ENCODE measurements at places on chromosomes 3 and 15. TPM values are rescaled to one million over a fixed set of nuclear protein-coding genes. Genes with fewer than 3 reads are reported as not detected.

- ATAC-seq, result no peak
These were observed 22.1 kb downstream of the TYRO3 start for GRCh38 chr15:41581110-41581509.

The AHSG gene
- not detected for total RNA-seq

DNA sequence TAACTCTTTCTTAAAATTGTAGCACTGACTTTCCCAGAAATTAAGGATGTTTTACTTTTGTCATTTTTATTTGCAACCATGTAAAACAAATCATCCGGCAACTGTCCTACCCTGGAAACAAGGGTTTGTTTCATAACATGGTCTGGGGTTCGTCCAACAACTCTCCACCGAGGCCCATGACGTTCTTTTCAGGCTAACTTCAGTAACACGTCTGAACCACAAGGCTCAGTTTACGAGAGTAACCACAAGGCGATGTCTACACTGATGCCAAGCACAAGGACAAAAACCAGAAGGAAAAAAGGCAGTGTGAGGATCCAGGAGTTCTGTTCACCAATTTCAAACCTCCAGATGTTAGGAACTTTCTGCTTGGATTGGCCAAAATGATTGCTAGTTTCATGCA lies 546.1 kb downstream of the NTRK3 start:
- ATAC-seq, result no peak

The TTC23 gene
- total RNA-seq, result 2.5 TPM

DNA sequence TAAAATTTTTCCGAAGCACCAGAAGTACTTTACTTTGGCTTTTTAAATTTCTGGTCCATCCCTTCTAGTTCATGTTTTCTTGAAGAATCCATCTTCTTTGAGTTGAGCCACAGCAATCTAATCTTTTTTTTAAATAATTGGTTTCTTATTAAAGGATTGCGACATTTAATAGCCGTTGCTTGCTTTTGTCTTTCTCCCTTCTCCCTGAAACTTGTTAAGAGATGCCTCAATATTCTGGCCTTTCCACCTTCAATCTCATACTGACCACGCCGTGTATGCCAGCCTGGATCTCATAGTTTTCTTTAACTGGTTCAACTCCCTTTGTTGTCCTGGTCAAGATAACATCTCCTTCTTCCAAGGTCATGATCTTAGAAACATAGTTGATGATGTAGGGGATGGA lies 18.4 kb upstream of the RPLP1 start:
- no peak for ATAC-seq

The TMEM44 gene
- 6.6 TPM for total RNA-seq

- ATAC-seq, result no peak
These were observed 127.0 kb upstream of the CD96 start for GRCh38 chr3:111415018-111415417.

DNA sequence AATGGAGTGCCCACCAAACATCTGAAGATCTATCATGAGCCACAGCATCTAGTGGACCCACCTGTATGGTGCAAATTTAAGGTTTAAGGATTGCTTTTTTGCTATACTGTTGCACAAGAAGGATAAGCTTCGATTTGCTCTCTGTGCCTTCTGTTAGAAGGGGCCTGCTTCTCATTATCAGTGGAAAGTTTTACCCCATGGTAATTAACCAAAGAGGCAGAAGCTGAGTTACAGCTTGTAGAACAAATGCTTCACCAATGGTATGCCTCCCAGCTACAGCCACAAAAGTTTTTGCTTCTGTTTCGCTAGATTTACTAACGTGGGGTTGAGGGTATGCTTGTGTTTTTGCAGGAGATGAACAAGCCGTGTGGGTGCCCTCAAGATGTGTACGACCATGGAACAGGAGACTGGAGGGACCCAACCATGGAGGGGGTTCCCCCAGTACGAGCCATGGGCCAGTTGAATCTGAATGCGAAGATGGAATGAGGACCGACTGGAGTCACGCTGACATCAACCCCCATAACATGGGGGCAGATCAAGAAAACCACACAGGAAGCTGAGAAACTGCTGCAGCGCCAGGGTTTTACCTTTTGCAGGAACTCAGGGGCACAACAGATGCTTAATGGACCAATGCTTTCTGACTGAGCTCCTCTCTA lies 43.5 kb downstream of the ACAD9 start:
- ATAC-seq, result peak; percentile 79

The FOXP1 gene
- 171 TPM for total RNA-seq

DNA sequence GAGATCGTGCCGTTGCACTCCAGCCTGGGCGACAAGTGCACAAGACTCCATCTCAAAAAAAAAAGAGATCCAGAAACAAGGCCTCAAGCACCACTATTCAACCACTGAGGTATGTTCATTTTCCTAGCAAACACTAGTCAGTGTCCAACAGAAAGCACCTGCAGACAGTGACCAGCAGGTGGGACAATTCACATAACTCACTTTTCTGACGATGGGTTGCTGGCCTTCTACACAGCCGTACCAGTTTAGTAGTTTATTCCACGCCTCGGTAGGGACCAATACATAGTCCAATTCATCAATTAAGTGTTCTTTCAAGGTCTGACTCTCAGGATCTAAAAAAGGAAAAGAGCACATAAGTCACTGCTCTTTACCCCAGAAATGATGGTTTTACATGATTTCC lies 12.4 kb downstream of the USP4 start:
- no peak for ATAC-seq

The KY gene
- not detected for total RNA-seq

The KLHL40 gene
- total RNA-seq, result not detected

DNA sequence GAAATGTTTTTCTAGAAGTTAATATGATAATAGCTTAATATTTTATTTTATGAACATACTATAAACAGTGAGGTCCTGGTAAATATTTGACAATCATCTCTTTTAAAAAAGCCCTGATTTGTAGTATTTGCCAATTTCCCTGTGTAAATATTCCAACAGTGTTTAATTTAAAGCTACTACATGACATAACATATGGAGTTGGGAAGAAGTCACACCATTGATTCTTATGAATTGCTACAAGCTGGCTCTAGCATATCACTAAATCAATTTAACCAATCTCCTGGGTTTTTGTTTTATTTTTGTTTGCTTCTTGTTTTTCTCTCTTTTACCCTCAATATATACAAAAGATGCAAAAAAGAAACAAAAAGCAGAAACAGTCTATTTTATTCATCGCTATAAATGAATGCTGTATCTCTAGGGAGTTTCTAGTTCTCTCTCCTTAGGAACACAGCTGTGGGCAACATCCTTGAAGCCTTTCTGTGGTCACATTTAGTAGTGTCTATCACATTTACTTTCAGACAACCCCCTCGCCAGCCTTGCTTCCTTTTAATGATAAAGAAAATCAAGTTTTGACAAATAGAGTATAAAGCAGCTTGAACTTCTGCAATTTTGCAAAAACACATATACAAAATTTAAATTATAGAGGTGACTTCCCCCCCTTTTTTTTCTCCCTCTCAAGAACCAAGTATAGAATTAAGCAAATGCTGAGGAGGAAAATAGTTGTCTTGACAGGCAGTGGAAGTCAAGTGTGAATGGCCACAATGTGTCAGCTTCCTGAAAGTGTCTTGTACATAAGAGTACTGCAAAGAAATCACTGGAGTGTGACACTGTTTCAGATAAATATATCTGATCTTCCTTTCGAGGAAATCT lies 21.4 kb downstream of the CCR1 start:
- ATAC-seq, result peak; percentile 51

The MAP2K5 gene
- total RNA-seq, result 16.1 TPM

DNA sequence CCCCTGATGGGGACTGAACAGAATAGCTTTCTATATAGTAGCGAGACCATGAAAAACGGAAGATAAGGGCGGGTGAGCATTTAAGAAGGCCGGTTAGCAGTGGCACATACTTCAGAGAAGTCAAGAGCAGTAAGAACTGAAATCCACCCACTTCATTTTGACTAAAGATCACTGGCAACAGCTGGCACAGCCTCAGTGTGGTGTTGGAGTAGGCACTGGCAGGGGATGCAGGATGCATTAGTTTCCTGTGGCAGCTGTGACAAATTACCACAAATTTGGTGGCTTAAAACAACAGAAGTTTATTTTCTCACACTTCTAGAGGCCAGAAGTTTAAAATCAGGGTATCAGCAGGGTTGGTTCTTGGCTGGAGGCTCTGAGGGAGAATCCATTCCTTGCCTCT lies 176.5 kb downstream of the ADAMTSL3 start:
- no peak for ATAC-seq

The ITIH1 gene
- not detected for total RNA-seq

DNA sequence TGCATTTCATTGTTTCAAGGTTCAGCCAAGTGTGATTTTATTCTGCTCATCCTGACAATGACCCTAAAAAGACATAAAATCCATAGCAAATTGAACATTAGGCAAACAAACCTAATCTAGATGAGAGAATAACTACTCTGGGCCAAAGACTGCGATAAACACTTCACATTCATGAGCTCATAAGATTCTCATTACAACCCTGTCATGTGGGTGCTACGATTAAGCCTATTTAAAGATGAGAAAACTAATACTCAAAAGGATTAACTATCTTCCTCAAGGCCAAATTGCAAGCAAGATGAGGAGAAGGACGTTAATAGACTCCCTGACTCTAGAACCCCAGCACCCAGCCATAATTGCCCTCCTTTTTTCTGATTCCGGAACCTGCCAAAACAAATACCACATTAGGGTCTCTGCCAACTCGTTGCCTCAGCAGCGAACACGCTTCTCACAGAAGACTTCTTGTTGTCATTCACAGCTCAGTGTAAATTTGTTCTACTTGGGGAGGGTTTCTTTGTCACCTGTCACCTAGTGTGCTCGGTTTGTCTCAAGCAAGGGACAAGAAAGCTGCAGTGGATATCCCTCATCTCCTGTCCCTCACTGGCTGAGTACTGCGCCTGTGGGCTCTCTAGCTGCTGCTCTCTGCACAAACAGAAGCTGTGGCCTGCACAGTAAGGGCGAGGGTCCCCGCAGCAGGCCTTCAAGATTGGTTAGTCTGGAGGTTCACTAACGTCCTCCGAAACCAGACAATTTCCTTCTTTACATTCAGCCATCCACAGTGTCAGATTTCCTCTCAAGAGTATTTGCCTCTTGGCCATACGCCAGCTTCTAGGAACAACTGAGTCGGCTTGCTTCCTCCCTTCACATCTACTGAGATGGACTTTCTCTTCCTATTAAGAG lies 200.0 kb upstream of the UBE2E2 start:
- ATAC-seq, result no peak

DNA sequence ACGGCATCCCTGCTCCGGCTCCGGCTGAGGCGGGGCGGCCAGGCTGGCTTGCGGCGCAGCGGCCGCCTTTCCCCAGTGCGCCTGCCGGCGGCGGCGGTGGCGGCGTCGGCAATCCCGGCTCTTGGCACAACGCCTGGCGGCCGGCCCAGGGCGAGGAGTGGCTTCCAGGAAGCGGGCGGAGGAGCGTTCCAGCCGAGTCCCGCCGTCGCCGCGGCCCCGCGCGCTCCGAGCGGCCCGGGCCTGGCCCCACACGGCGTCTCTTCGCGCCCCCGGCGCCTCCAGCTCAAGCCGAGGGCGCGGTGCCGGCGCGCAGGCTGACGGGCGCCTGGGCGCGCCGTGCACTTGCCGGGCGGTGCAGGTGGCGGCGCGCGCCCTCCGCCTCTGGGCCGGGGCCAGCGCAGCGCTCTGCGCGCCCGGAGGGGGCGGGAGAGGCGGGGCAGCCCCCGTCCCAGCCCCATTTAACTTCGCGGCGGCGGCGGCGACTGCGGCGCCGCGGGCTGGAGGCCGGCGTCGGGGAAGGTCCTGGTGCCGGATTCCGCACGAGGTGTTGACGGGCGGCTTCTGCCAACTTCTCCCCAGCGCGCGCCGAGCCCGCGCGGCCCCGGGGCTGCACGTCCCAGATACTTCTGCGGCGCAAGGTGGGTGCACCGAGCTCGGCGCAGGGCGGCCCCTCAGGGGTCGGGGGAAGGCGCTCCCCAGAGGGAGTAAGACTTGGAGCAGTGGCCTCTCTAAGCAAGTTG lies at the start of gene ADAMTSL3:
TSS of gene ADAMTSL3 (plus strand) at position 485 of the 740 bp plus-strand sequence. CDS start 1,639 bp downstream, outside the sequence.
- no peak for ATAC-seq

The FRMD5 gene
- 0.66 TPM for total RNA-seq

The STRA6 gene
- total RNA-seq, result not detected

DNA sequence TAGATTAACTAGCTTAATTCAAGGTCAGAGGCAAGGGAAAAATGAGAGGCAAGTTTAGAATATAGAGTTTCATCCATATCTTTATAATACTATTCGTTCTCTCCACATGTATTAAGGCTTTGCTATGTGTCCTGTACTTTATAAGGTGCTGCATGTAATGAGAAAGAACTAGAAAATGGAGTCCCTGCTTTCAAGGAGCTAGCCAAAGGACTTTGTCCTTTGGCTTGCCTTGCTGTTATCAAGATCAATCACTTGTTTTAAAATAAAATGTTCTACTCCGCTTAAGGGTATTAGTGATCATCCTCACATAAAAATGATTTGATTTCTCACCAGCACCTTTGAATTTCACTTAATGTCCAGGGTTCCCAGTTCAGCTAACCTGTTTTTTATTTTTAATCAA lies 470.9 kb downstream of the WDR72 start:
- ATAC-seq, result no peak

The TMEM158 gene
- total RNA-seq, result not detected

- no peak for ATAC-seq
These were observed 180.4 kb downstream of the SMAD6 start for GRCh38 chr15:66882251-66883020.

The DLG1 gene
- total RNA-seq, result 64.7 TPM

GRCh38 chr3:24344784-24345439 lies 149.7 kb downstream of the THRB start:
- no peak for ATAC-seq

Measured in activated T-helper 17 cell treated with anti-CD3 and anti-CD28 coated beads, Interleukin-2, amount 50 U/mL, for 72 hours (primary cell).